ENCODE measurements at places on chromosomes 7 and 10.

DNA sequence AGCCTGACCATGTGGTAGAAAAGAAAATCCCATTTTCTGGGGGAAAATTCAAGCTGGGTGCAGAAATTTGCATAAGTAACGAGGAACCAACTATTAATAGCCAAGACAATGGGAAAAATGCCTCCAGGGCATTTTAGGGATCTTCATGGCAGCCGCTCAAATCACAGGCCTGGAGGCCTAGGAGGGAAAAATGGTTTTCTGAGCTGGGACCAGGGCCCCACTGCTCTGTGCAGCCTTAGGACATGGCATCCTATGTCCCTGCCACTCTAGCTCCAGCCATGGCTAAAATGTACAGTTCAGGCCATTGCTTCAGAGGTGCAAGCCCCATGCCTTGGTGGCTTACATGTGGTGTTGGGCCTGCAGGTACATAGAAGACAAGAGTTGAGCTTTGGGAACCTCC is 459.0 kb downstream of the PCDH15 start:
- DNase-seq = no peak

DNA sequence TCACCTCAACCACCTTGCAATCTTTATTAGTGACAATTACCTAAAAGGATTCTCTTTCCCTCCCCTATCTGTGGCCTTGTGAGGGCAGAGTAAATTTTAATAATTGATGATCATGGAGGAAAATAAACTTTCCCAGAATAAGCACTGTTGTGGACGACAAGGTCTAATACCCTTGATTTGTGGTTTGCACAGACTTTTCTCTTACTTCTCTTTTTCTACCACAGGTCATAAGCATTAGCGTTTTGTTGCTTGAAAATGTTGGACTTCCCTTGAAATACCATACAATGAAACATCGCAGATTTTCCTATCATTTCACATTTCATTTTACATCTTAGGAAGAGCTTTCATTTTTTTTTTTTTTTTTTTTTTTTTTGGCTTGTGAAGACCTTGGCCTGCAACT is 188.1 kb upstream of the TMEM72 start:
- DNase-seq = no peak

GRCh38 chr7:142140401-142140959 is 29.0 kb downstream of the MGAM2 start:
- DNase-seq = no peak

DNA sequence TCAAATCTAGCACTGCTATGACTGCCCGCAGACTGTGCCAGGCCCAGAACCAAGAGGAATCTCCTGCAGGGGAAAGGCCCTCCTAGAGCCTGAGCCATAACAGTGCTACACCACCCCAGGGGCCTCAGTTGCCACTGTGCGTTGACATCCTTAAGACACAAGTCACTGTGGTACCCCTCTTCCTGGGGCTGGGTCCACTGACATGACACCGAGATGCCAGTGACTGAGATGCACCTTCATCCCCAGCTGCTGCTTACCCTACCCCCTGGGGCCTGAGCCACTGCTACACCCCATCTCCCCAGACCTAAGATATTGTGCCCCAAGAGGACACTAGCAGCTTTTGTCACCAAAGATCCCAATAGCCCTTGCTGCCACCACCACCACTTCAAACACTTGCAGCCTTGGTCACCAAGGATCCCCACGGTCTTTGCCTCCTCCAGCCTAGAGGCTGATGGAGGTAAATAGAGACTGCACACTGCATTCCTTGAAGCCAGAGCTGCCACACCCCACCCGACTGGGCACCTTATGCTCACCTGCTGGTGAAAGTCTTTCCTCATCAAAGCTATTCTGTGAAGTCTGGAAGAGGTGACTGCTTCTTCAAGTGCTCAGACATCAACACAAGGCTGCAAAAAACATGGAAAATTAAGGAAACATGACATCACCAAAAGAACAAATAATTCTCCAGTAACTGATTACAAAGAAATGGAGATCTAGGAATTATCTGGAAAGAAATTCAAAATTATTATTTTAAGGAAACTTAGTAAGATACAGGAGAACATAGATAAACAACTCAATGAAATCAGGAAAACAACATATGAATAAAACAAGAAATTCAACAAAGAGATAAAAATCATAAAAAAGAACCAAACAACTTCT is 40.4 kb upstream of the SHH start:
- DNase-seq = no peak

DNA sequence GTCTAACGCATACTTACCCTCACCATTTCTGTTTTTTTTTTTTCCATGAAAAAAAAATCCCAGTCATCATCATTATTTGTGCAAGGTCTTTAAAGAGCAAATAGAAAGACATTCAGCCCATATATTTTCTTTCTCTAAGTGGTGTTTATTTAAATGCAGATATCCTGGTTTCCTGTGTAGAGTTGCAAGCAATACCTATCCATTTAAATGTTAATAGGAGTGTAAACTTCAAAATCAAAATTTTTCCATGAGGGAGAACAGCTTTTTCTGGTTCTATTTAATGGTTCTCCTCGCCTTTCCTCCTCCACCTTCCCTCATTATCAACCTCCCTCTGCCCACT is 120.1 kb upstream of the AGK start:
- no peak for DNase-seq

DNA sequence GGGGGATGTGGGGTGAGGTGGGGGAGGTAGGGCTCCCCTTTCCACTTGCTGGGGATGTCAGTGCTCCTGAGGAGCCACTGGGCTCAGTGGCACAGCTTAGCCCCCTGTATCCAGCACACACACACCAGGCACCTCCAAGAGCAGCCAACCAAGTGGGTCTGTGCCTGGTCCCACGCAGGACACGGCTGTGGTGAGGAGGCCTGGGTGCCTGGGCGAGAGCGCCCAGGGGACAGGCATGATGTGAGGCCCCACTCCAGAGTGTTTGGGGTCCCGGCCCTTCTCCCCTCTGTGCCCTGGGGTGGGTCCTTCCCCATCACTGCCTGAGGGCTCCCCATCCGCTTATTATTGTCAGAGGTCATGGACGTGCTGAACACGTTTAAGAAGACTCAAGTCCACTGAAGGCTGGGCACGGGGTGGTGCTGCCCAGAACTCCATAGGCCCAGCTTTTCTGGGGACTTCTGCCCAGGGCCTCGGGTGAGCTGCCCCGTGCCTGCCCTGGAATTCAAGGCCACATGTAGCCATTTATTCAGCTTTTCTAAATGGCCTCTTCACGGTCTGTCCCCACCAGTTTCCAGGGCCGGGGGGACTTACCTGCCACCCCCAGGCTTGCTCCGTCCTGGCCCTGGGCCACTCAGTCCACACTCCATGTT is 119.8 kb downstream of the GRK5 start:
- no peak for DNase-seq

DNA sequence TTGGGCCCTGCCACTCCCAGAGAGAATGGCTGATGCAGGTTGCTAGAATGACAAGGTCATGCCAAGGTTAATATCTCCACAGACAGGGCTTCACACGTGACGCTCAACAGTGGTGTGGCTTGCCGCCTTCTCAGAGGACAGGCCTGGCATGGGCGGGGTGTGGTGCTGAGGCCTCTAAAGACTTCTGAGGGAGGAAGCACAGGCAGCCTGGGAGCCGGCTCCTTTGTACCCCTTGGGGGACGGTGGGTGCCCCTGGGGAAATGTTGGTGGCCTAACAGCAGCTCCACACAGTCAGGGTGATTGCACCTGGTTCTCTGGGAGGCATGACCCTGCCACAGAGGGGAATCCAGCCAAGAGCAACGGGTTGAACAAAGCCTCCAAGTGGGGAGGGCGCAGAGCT is 115.1 kb downstream of the PKD1L1 start:
- no peak for DNase-seq

DNA sequence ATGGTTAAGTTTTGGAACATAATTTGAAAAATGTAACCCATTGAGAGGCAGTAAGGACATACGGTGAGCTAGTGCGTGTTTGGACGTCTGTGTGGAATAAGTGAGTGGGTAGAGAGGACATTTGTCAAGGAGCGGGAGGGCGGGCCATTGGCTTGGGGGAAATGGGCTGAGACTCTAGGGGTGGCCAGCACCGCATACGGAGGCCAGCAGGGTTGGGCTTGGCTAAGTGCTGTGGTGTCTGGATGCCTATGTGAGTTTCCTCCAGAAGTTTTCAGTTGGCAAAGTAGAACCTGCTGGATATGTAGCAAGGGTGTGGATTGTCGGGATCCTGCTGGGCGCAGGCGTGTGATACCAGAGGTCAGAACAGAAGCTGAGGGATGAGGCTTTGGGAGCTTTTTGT is 103.0 kb downstream of the TCF7L2 start:
- no peak for DNase-seq

DNA sequence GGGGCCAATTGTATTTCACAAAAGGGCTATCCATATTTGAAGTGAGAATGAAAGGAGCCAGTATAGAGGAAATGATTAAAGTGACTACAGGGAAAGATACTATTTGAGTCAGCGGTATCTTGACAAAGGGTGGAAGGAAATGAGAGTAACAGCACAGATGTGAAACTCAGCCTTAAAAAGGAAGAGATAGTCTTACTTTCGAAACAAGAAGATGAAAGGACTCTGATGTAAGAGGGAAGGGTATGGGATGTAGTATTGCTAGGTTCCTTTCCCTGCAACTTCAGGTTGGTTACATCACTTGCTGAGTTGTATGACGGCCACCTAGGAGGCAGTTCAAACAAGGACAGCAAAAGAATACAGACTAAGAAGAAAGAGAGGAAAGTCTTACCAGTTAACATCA is 13.7 kb downstream of the CISD1 start:
- DNase-seq = no peak

- no peak for DNase-seq
Measured at GRCh38 chr10:128147064-128147463, 20.8 kb upstream of the MKI67 start.

DNA sequence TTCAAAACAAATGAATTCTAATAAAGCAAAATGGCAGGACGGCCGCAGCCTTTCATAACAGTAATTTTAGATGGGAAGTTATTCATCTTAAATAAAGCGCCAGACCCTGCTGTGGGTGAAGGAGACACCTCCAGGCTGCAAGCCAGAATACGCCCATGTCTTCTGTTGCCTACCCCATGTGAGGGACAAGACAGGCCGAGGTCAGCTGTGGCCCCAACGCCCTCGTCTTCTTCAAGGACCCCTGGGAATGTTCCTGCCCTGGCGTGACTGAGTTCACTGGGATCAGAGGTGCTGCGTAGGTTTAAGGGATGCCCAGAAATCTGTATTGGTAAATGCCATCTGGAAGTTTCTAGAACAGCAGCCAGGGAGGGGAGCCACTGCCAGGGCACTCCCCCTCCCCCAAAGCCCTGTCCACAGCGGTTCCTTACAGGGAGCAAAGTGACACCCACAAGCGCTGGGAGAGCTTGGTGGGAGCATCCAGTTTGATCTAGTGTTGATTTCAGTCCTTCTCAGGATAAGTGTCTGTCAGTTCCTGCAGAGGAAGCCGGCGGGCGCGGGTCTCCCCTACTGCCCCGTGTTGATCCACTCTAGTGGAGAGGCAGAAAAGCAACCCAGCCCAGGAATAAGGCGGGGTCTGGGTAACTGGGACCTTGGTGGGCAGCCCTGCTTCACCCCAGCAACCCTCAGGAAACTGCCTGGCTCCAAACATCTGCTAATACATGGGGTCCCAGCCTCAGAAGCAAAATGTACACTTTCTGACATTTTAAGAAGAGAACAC is 20.6 kb downstream of the PAPOLB start:
- no peak for DNase-seq

- no peak for DNase-seq
Measured at GRCh38 chr7:155791836-155792235, 20.4 kb downstream of the SHH start.

GRCh38 chr10:43255634-43256431 is 11.0 kb downstream of the RASGEF1A start:
- peak; percentile 68 for DNase-seq

DNA sequence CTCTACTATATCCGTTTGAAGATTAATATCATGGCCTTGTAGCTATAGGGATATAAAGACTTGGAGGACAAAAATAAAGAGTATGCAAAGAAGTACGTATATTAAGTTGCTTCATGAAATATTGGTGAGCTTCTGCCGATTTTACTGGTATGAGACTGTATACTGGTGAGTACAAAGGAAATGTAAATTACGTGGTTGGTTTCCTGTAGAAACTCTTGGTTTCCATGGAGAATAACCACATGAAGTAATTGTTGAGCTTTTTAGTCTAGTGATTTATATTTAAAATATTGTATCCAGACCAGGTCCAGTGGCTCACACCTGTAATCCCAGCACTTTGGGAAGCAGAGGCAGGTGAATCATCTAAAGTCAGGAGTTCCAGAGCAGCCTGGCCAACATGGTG is 32.2 kb upstream of the GLI3 start:
- DNase-seq = no peak

GRCh38 chr7:132672200-132672990 is 96.1 kb upstream of the PLXNA4 start:
- DNase-seq = no peak

DNA sequence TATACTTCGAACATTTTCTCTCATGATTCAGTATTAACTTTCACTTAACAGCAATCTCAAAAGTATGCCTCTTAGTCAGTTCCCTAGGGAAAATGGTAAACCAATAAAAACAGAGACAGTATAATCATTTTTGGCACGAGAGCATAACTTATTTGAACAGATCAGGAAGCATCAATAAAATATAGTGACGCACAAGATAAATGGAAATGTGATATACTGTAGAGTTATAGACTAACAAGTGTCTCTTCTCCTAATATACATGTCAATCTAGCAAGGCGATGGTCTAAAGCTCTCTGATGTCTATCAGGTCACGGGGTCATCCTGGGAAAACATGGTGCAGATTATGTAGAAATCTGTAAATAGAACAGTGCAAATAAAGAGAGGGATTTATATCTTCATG is 131.6 kb downstream of the HGF start:
- DNase-seq = no peak

- no peak for DNase-seq
Measured at GRCh38 chr7:104908636-104909035, 105.4 kb upstream of the KMT2E start.

DNA sequence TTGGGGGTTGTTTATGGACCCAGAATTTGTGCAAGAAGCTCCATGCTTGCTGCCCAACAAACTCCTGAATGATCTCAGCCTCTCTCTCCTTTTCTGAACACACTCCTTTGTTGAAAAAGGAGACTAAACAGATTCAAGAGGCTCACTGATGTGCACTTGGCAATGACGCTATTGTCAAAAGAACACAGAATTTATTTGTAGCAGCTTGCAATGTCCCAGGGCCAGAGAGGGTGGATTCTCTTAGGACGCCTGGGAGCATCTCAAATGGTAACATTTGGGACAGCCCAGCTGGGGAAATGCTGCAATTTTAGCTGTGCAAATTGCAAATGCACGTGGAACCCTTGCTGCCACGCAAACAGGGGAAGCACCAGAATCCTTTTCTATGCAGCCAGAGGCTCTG is 79.9 kb downstream of the GPR26 start:
- DNase-seq = no peak

All from H54 (cell line).